ENCODE measurements at places on chromosomes 3 and 15.

DNA sequence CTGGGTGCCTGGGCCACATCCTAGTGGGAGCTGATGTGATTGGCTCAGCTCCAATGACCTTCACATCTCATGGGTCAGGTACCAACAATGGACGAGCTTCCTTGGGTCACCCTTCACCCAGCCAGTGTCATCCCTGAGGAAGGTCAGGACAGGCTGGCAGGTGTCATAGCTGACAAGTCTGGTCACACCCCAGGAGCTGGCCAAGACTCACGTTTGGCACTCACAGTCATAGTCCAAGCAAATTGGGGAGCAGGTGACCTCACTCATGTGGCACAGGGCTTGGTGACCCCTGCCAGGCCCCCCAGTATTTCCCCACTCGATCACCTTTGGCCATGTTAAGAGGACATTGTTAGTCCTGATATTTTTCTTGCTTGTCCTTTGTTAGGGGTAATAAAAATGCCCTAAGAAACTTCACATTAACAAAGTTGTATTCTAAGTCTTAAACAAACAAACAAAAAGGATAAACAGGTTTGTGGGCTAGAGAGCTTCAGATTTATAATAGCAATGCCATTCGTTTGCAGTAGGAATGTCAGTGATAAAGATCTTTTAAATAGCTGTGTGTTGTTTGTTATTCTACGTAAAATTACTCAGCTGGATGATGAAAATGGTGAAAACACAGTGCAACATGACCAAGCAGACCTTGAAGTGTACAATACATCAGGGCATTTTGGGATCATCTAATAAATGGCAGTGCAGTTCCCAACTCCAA lies 79.5 kb upstream of the POMGNT2 start:
- DNase-seq, result no peak

DNA sequence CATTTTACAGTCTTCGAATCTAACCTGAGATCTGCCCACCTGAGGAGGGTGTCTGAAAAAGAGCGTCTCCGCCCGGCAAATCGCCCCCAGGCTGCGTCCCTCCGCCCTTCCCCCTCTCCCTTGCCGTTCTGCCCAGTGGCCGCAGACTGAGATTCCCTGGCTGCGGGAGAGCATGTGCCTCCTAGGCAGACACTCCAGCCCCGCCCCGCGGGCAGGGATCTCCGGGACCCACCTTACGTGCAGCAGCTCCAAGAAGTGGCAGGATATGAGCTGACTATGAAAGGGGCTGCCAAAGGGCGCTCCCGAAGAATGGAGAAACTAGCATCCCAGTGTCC lies 2.7 kb upstream of the WNT5A start:
- no peak for DNase-seq

DNA sequence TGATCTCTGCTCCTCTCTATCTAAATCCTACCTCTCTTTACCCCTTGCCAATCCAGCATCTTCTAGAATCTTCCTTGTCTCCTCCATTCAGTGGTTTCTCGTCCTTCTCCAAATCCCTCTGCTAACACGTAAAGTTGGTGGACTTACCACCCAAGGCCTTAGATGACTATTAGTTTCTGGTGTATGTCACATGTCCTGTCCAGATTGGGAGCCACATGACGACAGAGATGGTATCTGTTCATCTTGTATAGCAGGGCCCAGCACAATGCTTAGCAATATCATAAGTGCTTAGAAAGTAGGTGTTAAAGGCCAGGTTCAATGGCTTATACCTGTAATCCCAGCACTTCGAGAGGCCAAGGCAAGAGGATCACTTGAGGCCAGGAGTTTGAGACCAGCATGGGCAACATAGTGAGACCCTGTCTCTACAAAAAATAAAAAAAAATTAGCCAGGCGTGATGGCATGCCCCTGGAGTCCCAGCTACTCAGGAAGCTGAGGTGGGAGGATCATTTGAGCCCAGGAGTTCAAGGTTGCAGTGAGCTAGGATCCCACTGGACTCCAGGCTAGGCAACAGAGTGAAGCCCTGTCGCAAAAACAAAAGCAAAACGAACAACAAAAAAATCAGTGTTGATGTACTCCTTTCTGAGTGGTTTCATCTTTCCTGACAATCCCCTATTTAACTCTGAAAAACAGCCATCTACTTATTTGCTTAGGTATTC lies 81.8 kb downstream of the HMG20A start:
- DNase-seq, result no peak

DNA sequence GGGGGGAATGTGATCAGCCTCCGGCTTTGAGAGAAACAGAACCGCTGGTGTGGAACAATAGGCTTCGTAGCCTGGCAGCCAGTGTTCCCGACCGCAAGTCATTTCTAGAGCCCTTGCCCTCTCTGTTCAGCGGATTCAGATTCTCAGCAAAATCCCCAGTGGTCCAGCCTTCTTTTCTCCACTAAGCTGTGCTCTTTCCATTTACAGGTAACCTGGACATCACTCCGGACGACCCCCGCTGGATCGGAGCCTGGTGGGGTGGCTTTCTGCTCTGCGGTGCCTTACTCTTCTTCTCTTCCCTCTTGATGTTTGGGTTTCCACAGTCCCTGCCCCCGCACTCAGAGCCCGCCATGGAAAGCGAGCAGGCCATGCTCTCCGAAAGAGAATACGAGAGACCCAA lies 250.6 kb downstream of the SLCO3A1 start:
- DNase-seq, result no peak

- no peak for DNase-seq
These were observed 956.4 kb downstream of the NTRK3 start for GRCh38 chr15:87300146-87300545.

DNA sequence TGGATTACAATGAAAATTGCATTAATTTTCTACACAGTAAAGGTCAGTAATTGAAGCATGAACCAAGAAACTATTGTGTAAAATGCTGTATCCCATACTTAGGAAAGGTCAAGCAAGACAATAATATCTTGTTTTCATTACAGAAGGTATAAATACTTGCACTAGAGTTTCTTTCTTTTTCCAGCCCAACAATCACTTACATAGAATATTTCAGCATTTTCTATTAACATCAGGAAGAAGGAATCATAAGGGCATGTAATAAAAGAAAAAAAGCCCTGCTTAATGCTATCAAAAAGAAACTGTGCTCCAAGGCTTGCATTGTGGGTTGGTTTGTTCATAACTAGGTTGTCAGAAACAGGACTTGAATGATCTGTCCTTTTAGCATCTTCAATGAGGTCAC lies 215.1 kb downstream of the MCTP2 start:
- DNase-seq, result no peak

- DNase-seq, result no peak
These were observed 866.0 kb downstream of the MCTP2 start for GRCh38 chr15:95097361-95097760.

DNA sequence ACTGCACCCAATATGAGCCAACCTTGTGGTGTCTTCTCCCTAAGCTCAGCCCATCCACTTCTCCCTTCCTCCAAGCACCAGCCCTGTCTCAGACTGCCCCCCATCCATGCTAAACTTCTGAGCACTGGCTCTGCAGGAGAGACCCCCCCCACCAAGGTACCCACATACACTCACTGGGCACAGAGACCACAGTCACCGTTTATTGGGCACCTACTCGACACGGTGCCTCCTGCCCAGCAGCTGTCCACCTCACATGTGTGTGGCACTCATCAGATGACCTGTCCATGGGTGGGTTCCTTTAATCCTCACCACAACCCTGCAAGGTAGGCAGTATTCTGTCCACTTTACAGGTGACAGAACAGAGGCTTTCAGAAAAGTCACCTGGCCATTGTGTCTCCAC lies 22.3 kb upstream of the SFMBT1 start:
- DNase-seq, result no peak

DNA sequence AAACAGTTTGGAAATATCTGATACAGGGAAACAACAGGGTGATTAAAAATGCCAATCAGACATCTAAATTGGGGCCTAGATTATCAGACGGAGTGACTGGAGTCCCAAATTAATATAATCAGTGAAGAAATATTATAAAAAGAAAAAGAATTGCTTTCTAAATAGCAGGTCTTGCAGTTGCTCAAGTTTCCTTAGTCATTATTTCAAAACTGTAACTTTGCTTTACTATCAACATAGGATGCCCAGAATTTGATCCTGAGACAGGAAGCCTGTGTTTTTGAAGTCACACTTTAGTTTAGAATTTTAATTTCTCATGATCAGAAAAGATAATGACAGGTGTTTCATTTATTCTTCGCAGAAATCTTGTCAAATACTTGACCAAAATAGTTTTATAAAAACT lies 105.9 kb downstream of the IL1RAP start:
- DNase-seq, result no peak

DNA sequence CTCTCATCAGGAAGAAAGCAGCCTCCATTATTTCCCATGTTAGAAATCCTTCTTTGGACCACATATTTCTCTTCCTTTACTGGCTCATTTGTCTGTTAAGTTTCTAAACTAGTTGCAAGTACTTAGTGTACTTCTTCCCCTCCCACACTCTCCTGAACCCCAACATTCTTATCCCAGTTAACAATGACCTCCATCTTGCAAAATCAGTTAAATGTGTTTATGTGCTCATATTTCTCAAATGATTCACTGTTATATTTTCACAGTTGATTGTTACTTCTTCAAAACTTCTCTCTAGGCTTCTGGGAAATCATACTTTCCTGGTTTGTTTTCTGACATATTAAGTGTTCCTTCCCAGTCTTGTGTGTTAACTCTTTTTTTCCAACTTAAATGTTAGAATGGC lies 856.9 kb downstream of the EPHA3 start:
- no peak for DNase-seq

- DNase-seq, result no peak
These were observed 102.5 kb downstream of the SST start for GRCh38 chr3:187567661-187568121.

DNA sequence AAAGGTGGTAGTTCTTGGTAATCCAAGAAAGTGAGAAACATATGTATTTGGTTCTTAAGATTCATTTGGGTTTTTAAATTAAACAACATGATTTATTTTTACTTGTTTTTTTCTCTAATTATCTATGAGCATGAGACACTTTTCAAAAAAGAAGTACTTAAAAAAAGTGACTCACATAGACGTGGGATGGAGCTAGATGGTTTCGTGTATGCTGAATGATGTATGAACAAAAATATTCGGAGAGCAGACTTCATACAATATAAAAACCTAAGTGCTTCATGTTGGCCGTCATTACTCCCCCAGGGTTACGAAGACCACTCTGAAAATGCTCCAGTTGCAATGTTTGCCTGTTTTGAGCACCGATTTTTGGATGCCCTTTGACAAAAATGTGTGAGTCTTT lies 90.9 kb downstream of the RORA start:
- DNase-seq, result no peak

GRCh38 chr3:22241110-22241509 lies 490.1 kb upstream of the ZNF385D start:
- no peak for DNase-seq

Measured in NCI-H345 (cell line).